ENCODE measurements at places on chromosomes 7 and 10.

DNA sequence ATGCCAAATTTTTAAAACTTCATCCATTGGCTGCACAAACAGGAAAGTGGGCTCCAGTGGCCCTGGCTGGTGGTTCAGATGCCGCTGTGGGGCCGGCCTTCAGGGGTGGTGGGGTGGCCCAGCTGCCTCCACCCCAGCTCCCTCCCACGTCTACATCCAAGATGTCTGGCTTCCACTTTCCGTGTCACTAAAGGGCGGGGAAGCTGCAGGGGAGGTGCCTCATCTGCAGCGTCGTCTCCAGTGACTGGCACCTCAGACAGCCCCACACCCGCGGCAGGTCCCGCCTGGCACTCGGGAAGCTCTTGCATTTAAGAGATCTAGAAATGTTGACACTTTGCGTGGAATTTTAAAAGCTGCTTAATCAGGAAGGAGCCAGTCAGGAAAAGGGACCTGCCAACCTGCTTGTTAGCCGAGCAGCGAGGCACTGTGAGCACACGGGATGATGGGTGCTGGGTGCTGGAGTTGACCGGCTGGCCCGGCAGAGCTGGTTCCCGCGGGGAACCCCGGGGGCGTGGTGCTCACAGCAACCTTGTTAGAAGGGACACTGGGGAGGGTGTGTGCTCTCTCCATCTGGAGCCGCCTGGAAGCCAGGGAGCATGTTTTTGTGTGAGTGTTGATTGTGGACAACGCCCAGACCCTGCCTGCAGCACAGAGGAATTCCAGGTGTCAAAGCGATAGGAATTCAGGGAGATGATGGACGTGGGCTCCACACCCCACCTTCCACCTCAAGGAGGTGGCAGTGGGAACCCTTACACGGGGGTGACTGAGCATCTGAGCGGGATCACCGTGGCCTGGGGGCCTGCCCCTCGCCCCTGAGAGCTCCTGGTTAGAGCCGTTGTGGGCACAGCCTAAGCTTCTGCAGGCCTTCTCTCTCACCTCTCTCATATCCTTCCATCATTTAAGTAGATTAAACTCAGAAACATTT is 320.5 kb downstream of the PTPRN2 start:
- no peak for DNase-seq

GRCh38 chr7:94913391-94913790 is 6.0 kb downstream of the PPP1R9A start:
- DNase-seq: no peak

DNA sequence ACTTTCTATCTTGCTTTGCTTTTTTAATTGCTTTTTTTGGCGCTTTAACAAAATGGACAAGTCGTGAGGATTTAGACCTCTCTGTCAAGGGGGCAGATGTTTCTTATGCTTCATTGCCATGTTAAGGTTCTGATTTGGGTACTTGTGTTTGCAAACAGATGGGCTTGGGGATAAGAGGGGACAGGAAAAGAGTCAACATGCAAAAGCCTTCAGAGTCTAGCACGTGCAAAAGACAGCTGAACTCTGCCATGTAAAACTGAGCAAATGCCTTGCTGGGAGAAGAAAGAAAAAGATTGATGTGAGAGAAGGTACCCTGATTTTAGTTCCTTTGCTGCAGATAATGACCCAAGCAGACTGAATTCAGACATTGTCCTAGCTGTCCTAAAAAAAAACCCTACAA is 173.1 kb downstream of the KIAA1217 start:
- no peak for DNase-seq

DNA sequence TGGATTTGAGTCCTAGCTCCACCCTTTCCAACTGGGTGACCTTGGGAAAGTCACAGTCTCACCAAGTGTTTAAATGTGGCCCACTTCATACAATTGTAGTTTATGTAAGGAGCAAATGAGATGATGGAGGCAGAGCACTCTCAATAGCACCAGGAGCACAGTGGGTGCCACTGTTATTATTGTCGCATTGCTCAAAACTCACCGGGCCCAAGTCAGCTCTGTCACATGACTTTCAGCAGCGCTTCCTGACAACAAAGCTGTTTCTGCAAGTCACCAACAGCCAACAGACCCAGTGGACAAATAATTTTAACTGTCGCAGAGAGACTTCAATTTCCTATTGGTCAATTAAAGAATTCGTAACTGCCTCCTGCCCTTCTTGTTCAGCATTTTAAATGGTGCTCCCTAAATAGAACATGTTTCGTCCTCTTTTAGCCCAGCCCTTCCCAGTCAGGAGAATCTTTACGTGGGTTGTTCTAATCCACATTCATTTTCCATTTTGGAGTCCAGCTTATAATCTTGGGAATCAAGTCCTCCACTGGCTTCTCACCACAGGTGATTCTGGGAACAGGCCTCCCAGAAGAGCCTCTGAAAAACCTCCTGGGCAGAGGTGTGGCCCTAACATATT is 415.6 kb upstream of the NPVF start:
- no peak for DNase-seq

- no peak for DNase-seq
Observed at GRCh38 chr7:66355756-66356155, 150.6 kb downstream of the TPST1 start.

- no peak for DNase-seq
Observed at GRCh38 chr7:80954191-80954590, 35.3 kb upstream of the SEMA3C start.

DNA sequence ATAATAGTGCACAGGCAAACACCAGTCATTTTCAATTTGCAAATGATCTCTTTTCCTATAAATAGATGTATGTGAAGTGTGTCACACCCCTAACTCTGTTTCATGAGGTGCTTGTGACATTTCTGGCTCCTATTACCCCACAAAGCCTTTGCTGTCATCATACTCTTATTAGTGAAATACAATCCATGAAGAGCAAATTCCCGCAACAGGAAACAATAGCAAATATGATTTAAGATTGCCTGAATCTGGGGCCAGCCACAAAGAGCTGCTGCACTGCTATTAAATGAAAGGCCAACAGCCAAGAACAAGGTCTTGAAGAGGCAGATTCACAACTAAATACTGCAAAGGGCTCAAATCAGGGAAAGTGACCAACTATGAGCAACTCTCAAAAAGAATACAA is 96.3 kb upstream of the CAV2 start:
- no peak for DNase-seq

DNA sequence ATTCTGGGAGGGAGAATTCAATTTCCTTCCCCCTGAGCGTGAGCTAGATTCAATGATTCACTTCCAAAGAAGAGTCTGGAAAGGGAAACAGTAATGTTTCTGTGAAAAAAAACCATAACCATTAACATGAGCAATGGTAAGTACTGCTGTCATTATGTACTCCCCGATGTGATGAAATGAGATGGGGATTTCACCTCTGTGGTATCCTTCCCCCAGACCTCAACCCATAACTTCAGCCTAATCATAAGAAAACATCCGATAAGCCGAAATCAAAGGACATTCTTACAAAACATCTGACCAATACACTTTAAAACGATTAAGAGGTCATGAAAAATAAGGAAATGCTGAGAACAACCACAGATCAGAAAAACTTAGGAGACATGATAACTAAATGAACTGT is 27.2 kb downstream of the EZH2 start:
- DNase-seq: no peak

- no peak for DNase-seq
Observed at GRCh38 chr10:21514818-21515351, 10.6 kb downstream of the SKIDA1 start.

DNA sequence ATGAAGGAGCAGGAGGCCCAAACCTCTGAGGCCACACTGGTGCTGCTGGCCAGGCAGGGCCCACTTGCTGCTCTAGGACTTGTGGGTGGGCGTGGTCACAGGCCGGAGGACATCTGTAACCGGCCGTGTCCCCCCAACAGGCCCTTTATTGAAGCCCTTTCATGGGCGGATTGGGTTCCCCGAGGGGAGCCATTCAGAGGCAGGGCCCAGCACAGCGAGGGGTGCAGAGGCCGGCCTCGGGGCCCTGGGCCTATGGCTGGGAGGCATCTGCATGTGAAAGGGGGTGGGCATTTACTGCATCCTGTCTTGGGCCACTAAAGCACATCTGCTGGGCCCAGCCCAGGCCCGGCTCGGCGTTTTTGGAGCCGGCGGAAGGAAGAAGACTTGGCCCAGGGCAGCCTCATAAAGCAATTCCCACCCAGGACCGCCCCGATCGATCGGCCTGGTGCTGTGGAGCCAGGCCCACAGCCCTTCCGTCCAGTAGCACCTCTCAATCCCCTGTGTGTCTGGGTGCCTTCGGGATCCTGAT is 8.4 kb downstream of the LHPP start:
- no peak for DNase-seq

DNA sequence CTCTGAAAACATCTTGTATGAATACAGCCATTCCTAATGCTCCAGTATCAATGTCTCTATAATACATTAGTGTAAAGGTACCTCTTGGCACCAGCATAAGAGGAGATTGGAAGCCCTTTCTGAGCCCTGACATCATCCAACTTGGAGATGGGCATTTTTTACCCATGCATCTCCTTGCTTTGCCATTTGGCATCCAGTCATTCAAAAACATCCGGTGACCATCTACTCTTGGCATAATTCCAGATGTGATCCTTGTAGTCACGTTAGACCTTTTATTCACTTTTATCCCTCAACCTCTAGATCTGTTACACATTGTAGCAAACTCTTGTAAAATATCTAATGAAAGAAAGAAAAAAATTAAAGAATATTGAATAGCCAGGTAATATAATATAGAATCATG is 17.9 kb upstream of the SGMS1 start:
- peak; percentile 15 for DNase-seq

DNA sequence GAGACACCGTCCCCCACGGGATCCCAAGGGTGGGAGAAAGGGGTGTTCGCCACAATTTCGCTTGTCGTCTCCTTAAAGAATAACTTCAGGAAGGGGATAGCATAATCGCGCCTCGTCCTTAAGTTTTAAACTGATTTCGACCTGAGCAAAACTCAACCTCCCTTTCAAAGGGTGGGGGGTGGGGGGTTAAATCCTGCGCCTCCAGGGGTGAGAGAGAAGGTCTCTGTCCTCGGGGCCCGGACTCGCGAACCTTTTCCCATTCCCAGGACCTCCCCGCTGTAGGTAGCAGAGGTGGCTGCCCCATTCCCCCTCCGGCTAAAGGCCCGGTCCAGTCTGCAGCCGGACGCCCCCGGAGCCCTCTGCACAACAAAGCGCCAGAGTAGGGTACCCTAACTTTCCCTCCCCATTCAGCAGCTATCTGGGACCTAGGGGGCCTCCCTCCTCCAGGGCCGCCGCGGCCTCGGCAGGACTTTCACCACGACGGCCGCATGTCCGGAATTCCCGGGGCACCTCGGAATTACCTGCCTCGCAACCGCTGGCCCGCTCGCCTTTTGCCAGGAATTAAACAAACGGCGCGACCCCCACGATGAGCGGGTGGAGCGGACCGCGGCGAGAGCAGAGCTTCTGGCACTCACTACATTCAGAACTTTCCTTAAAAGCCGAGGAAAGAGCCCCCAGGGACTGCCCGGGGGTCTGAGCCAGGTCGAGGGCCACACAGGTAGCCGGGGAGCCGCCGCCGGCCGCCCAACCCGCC is 1.7 kb downstream of the CDK6 start:
- peak; percentile 39 for DNase-seq

GRCh38 chr7:34761206-34761605 is 103.2 kb downstream of the NPSR1 start:
- DNase-seq: no peak

- DNase-seq: no peak
Observed at GRCh38 chr7:425794-426188, 93.9 kb downstream of the PDGFA start.
